ENCODE measurements at places on chromosomes 13 and 19. TPM values are rescaled to one million over a fixed set of nuclear protein-coding genes. Genes with fewer than 3 reads are reported as not detected.

- DNase-seq: no peak
Observed at GRCh38 chr13:24922387-24922744, 158.4 kb downstream of the RNF17 start.

DNA sequence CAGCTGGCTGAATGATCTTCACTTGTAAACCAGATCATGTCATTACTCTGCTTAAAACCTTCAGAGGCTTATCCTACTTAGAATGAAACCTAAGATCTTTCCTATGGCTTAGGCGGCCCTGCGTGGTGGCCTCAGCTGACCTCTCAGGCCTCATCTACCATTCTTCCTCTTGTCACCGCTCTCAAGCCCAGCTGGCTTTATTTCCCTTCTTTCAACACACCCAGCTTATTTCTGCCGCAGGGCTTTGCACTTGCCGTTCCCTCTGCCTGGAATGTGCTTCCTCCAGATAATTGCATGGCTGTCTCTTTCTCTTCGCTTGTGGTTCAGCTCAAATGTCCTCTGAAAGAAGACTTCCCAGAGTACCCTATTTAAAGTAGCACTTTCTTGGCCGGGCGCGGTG lies 3.6 kb upstream of the ASF1B start:
- peak; percentile 65 for DNase-seq

- DNase-seq: no peak
Observed at GRCh38 chr13:30338331-30338851, 31.0 kb upstream of the KATNAL1 start.

DNA sequence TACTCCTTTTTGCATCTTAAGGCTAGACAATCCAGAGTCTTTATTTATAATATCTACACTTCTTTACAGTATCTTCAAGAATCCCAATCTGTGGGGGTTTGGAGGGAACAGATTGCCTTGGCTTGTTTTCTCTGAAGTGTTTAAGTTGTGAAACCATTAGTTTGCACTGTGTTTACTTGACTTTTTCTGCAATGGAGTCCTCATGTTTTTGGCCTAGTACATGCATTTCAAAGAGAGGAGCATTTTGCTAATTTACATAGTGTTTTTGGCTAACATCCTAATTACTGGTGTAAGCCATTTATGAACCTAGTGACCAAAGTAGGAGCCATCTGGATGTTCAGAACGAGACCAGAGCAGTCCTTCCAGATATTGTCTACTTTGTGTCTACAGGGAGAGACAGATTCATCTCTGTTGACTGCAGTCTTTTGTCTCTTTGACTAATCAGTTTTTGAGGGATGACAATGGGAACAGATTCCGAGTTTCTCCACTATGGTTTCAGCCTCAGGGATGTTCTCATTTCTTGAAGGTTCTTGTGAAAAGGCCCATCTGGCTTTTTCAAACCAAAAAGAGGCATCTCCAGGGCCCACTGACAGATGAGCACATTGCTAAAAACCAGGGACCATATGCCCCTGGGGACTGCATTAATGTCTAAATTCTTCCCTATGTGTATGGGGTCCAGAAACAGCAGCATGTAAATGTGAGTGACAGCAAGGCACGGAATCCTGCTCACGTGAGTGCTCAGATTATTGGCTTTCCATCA lies 53.4 kb downstream of the ING1 start:
- DNase-seq: no peak

- DNase-seq: no peak
Observed at GRCh38 chr19:19385896-19386869, 19.3 kb upstream of the GATAD2A start.

- no peak for DNase-seq
Observed at GRCh38 chr13:54185101-54185500, 1156.5 kb downstream of the OLFM4 start.

- DNase-seq: no peak
Observed at GRCh38 chr13:91722267-91722884, 324.0 kb downstream of the GPC5 start.

DNA sequence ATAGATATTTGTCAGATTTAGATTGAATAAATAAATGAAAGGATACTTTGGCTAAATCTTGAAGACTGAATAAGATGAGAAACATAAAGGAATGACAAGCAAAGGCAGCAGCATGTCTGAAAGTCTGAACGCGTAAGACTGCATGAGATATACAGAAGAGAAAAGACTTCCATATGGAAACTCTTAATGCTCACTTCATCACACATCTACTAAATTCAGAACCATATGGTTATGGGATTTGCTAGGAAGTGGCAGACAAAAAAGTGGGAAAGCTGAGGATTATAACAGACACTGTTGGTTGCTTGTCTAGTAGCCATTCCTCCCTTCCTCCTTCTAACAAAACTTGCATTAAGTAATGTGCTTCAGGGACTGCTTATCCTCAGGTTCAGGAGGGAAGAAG lies 446.7 kb downstream of the KCTD12 start:
- DNase-seq: no peak

GRCh38 chr13:43222086-43222485 lies 198.7 kb downstream of the DNAJC15 start:
- no peak for DNase-seq

- no peak for DNase-seq
Observed at GRCh38 chr19:4277191-4277696, 1.8 kb upstream of the SHD start.

GRCh38 chr13:105952973-105953290 lies 582.5 kb downstream of the EFNB2 start:
- no peak for DNase-seq

GRCh38 chr13:50123515-50123861 lies 108.2 kb downstream of the KCNRG start:
- DNase-seq: no peak

DNA sequence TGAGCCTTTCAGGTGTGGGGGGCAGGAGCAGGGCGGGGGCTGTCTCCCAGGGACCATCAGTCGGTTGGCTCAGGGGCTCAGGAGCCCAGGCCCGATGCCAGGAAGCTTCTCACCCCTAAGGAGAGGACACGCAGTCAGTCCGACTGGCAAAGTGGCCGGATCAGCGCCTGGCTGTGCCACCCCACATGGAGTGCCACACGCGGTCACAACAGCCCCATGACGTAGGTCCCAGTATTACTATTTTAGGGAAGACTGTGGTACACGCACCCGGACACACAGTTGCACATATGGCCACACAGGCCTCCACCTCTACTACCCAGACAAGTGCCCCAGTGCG lies 29.3 kb upstream of the GRTP1 start:
- no peak for DNase-seq

- no peak for DNase-seq
Observed at GRCh38 chr13:95564733-95565291, 12.3 kb downstream of the CLDN10 start.

DNA sequence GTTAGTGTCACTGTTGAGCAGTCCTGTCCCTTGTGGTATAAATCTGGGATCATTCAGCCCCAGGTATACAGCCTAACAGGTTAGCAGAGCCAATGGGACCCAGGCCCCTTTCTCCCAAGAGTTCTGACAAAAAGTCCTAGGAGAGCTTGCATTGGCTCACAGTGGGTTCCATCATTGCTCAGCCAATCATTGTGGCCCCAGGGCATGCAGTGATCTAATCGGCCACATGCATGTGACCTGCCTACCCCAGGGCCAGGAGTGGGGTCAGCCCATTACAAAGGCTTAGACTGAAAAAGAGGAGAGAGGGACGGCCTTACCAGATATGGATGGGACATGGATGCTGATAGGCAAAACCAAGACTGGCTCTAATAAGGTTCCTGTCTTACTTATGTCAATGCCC lies 41.1 kb downstream of the SPTBN4 start:
- no peak for DNase-seq

DNA sequence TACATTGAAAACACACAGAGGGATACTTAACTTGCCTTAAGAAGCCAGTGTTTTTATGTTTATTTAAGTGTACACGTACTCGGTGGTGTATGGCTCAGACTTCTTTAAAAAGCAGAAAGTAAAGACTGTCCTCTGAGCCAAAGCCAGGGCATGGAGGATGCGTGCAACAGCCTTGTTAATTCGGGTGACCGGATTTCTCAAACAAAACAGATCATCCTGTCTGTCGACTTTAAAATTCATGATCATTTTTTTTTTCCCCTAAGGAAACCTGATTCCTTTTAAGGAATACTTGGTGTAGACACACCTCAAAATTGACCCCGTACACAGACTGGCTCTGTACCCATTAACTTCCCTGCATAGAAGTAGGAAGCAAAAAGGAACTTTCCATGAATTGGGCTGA lies 124.7 kb upstream of the RNF113B start:
- DNase-seq: no peak

GRCh38 chr13:20264271-20265018 lies 32.3 kb upstream of the GJB6 start:
- DNase-seq: no peak

GRCh38 chr19:35076657-35077056 lies 35.1 kb downstream of the HPN start:
- no peak for DNase-seq

DNA sequence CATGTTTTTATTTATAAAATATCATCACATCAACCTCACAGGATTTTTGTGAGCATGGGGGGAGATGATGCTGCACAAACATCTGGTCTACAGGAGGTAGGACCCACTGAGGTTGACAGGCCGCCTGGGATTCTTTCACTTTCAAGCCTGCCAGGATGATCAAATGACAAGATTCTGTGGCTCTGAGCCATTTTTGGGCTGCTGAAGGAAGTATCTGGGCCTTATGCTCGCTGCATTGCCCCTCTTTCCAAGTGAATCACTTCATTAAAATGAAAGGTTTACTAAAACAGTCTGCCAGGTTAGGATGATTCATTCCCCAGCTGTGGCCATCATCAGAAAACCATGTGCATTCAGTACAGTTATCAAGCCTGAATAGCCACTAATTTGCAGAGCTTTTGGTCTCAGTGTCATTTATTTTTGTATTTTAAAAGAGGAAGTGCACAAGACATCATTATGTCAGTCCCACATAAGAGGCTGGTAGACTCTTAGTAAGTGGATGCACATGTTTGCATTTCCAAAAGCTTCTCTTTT lies 34.4 kb downstream of the STARD13 start:
- DNase-seq: no peak

- DNase-seq: no peak
Observed at GRCh38 chr13:25529425-25529824, 157.7 kb downstream of the ATP8A2 start.

- peak; percentile 77 for DNase-seq
Observed at GRCh38 chr13:99086267-99087097, 108.6 kb upstream of the DOCK9 start.

DNA sequence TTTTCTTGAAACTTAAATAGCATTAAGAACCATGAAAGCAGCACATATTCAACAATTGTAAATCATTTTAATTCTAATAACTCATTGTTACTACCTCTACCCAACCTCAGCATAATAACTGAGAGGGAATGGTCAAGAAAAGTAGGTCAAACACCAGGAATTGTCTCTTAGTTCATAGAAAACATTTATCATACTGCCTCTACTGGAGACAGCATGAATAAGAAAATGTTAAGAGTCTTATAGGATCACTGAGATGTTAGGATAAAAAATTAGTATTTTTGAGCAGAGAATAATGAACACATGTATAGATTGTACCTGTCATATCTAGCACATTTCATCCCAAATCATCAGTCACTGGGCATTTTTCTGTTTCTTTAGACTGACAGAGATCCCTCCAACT lies 515.3 kb downstream of the PCDH9 start:
- DNase-seq: no peak

DNA sequence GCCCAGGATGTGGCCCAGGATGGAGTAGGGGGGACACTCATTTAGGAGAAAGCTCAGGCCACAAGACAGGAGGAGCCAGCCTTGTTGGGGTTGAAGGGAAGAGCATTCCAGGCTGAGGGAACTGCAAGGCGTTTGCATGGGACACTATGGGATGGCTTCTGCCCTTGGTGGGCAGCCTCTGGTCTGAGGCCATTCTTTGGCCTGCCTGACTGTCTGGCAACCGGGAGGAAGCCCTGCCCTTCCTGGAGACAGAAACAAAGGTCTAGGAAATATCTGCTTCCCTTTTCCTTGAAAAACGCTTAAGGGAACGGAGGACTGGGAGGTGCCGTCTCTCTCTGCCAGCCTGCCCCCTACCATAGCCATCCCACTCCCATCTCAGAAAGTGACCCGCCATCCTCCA lies 2.8 kb upstream of the ICAM1 start:
- peak; percentile 48 for DNase-seq

DNA sequence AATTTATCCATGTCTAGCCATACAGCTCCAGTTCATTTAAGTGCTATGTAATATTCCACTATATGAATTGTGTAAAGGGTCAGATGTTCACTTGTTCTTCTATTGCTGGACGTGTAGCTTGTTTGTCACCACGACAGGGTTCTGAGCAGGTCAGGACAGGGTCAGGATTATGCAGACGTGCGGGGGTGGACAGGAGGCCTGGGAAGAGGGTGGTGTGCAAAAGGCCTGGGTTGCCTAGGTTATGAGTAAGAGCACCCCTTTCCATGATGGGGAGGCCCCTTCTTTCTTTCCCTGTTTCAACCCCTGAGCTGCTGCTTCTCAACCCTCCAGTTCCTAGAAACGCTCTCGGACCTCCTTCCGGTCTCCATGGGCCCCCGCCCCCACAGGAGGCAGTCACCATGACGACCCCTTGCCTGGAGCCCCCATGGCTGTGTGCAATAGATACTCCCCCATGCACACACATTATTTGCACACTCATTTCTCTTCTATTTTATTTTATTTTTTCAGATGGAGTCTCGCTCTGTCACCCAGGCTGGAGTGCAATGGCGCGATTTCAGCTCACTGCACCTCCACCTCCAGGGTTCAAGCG lies 2.0 kb downstream of the EXOC3L2 start:
- no peak for DNase-seq

GRCh38 chr13:62706048-62706447 lies 1290.4 kb upstream of the PCDH20 start:
- no peak for DNase-seq

DNA sequence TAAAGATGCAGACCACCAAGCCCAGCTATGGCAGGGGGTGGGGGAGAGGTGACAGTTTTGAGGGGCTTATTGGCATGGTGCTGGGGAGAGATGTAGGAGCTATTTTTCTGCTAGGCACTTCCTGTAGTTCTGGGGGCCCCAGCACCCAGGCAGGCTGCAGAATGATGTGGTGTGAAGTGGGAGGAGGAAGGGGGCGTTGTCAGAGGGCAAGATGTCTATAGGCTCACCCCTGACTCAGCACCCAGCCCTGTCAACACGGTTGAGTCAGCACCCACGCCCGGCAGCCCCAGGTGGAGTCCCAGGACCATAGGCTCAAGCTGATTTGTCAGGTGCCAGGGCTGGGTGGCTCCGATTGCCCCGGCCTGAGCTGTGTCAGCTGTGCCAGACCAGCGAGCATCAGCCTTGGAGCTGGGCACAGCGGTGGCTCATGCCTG lies 5.8 kb downstream of the KLF2 start:
- peak; percentile 68 for DNase-seq

GRCh38 chr19:1311543-1312091 lies 25.9 kb downstream of the EFNA2 start:
- DNase-seq: no peak

Gene SLC8A2
- total RNA-seq: not detected

Gene ZNF441
- total RNA-seq: 4.5 TPM

Gene GRIN2D
- 0.17 TPM for total RNA-seq

Gene FSD1
- not detected for total RNA-seq

Gene WDR87
- not detected for total RNA-seq

Gene COL4A2
- total RNA-seq: 126 TPM

Gene PTH2
- total RNA-seq: not detected

Measured in left ventricle myocardium superior (tissue), 1 donor.